IPS-NIHi11 (cell line): ENCODE measurements at places on chromosomes 4 and X.

GRCh38 chrX:110036162-110037033 lies 33.5 kb downstream of the TMEM164 start:
- no peak for DNase-seq

GRCh38 chr4:1043651-1044468 lies 32.4 kb downstream of the FGFRL1 start:
- DNase-seq, result peak; percentile 60

DNA sequence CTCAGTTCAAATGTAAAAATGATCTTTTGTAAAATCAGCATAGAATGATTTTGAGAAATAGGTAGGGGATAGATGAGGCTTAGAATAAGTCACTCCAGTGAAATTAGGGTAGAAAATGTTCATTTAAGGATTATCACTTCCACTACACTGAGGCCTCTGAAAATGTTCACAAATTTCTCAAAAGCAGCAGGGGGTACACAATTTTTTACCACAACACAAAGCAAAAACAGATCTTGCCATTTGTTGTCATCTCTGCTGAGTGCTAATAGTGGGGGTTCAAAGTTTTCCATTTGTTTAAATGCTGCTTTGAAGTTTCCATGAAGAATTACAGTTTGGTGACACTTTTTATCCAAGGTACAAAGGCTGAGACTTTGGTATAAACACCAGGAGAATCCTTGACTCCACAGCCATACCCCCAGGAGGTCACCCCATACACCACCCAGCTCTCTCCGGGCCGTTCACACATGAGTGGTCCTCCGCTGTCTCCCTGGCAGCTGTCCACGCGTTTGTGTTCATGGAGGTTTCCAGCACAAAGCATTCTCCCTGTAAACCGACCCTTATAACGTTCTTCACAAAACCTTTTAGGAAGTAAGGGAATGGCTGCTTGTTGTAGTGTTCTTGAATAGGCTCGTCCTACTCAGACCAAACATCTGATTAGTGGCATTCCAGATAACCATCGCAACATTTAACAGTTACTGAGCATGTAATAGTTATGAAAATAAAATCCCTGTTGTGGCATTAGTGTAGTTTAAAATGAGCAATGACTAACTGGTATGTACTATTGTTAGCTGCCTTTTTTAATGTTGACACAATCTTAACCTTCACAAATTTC lies 71.0 kb downstream of the PRSS12 start:
- DNase-seq, result peak; percentile 19

DNA sequence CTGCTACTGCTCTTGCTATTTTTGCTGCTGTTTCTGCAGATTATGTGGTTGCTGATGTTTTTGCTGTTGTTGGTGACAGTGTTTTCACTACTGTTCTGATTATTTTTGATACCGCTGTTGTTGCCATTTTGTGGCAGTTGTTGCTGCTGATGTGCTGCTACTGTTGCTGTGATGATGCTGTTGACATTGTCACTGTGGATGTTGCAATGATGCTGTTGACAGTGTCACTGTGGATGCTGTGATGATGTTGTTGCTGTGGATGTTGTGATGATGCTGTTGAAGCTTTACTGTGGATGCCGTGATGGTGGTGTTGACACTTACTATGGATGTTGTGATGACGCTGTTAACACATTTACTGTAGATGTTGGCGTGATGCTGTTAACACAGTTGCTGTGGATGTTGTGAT lies 180.3 kb downstream of the EVC2 start:
- no peak for DNase-seq

DNA sequence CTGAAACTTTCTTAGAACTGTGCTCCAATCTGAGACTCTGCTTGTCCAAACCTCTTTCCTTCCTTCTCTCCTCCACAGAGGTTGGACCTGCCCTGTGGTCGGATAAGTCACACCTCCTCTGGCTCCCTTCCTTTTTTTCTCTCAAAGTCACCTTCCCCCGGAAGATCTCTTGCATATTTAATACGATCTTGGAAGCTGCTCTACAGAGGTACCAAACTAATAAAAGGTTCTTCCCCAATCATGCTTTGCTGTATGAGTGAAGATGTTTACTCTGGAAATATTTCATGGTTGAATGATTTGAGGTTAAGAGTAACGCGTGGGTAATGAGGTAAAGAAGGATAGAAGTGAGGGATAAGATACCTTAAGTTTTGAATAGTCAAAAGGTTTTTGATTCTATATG lies 166.0 kb downstream of the ATG4A start:
- no peak for DNase-seq

DNA sequence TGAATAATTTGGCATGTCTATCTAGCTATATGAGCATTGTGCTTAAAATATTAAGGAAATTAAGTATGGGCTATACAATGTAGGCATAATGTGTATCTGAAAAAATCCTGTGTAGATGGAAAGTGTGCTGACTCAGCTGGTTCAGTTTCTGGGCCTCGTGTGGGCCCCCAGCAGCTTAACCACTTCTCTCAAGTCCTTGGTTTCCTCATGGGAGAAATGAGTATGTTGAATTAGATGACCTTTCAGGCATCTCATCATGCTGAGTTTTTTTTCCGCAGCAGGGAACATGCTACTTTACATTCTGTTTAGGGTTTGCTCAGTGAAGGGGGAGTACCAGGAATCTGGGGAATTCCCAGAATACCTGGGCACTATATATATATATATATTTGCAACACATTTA lies 30.5 kb downstream of the RHOH start:
- DNase-seq, result no peak

DNA sequence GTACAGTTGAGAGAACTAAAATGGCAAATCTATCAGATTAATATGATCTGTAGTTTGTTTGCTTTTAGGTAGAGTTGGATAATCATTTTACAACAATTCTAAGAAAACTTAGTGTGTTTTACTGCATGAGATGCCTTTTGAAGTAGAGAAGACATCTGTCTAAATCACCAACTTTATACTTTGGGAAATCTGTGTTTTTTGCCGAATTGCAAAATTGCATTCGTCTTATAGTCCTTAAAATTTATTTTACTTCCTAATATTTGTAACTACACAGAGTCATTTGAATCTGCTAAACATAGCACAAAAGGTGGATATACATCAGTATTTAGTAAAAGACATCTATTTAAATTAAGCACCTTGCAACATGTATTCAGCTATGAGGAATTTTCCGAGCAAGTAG lies 100.0 kb downstream of the CCSER1 start:
- DNase-seq, result no peak

- no peak for DNase-seq
These were observed 26.5 kb downstream of the GALNT7 start for GRCh38 chr4:173195109-173195508.

- peak; percentile 33 for DNase-seq
These were observed 88.4 kb downstream of the FRMPD3 start for GRCh38 chrX:107537815-107538214.

- DNase-seq, result peak; percentile 74
These were observed 17.7 kb downstream of the EFNB1 start for GRCh38 chrX:68846536-68846935.

DNA sequence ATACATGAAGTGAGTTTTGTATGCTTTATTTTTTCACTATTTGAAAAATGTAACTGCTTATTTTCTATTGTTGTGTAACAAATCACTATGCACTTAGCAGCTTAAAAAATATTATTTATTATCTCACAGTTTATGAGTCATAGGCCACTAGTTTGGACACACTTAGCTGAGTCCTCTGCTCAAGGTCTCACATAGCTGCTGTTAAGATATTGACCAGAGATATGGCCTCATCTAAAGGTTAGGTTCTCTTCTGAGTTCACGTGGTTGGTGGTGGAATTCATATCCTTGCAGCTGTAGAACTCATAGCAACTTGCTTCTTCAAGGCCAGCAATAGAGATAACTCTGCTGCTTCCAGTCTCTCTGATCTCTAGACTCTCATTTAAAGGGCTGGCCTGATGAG lies 534.4 kb downstream of the SPRY1 start:
- no peak for DNase-seq

- peak; percentile 52 for DNase-seq
These were observed 13.8 kb upstream of the ENOX2 start for GRCh38 chrX:130916636-130917422.

DNA sequence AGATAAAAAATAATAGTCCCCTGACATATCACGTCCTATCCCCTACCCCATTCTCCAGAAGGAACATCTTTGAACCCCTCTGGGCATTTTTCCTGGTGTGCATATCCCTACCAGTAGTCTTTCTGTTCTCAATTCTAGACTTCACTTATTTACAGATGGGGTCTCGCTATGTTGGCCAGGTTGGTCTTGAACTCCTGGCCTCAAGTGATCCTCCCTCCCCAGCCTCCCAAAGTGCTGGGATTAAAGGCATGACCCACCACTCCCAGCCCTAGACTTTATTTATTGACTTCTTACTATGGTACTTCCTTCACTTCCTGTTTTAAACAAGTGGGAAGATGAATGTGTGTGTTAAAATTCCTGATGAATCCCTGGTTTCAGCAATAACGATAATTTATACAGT lies 612 bp upstream of the RRAGB start:
- DNase-seq, result no peak

GRCh38 chr4:16067515-16067914 lies 16.3 kb downstream of the PROM1 start:
- DNase-seq, result no peak

- DNase-seq, result no peak
These were observed 2.3 kb upstream of the SASH3 start for GRCh38 chrX:129777218-129778030.

- no peak for DNase-seq
These were observed 17.6 kb downstream of the GRIA3 start for GRCh38 chrX:123201720-123202119.

- DNase-seq, result no peak
These were observed 1201.9 kb downstream of the STIM2 start for GRCh38 chr4:28062562-28062961.

GRCh38 chrX:143634663-143635455 lies 1.0 kb downstream of the SLITRK4 start:
- DNase-seq, result peak; percentile 12

GRCh38 chr4:39495446-39496213 lies 31.6 kb downstream of the UGDH start:
- no peak for DNase-seq

GRCh38 chr4:14539246-14539645 lies 463.0 kb upstream of the CPEB2 start:
- DNase-seq, result no peak

DNA sequence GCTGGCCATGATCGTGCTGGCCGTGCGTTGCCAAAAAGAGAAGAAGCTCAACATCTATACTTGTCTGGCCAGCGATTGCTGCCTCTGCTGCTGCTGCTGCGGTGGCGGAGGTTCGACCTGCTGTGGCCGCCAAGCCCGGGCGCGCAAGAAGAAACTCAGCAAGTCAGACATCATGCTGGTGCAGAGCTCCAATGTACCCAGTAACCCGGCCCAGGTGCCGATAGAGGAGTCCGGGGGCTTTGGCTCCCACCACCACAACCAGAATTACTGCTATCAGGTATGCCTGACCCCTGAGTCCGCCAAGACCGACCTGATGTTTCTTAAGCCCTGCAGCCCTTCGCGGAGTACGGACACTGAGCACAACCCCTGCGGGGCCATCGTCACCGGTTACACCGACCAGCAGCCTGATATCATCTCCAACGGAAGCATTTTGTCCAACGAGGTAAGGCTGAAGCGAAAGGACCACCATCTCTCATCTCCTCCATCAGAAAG lies 3.3 kb downstream of the PCDH10 start:
- DNase-seq, result no peak

- peak; percentile 5 for DNase-seq
These were observed 70.5 kb downstream of the SOX3 start for GRCh38 chrX:140434347-140434746.

DNA sequence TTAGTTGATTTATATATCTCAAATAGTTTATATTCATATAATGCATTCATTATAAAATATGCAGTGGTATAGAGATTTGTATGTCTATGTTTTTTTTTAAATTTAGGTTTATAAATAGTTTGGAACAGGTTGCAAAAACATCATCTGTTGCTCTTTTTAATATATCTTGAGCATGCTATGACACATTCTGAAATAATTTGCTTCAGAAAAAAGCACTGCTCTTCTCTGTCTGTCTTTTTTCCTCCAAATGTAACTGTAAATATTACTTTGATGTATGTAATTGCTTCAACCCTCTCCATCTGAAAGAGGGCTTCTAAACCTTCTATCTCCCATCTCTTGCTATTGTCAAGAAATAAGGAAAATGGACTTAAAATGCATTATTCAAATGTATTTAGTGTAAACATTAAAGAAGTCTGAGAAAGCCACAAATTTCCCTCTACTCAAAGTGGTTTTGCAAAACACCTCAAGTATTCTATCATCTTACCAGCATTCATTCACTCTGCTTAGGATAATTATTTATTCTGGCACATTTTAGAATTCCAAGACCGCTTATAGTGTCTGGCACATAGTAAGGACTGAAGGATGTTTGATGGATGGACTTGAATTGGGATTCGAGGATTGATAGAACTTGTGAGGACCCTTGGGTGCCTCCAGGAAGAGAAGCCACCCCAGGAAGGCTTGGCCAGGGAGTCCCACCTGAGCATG lies 87.8 kb downstream of the CLNK start:
- no peak for DNase-seq

- DNase-seq, result no peak
These were observed 367.6 kb downstream of the GPM6A start for GRCh38 chr4:175444512-175444911.

DNA sequence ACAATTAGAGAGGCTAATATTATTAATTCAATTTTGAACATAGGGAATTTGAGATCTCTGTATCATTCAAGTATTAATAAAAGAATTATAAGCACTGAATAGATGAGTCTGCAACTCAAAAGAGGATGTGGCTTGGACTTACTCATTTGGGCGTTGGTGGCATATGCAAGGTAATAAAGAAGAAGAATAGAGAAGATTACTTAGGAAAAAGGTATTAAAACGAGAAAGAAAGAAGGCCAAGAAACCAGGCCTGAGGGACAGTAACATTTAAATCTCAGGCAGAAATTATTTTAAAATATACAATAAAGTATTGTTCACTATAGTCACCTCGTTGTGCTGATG lies 383.0 kb upstream of the INTU start:
- DNase-seq, result no peak

DNA sequence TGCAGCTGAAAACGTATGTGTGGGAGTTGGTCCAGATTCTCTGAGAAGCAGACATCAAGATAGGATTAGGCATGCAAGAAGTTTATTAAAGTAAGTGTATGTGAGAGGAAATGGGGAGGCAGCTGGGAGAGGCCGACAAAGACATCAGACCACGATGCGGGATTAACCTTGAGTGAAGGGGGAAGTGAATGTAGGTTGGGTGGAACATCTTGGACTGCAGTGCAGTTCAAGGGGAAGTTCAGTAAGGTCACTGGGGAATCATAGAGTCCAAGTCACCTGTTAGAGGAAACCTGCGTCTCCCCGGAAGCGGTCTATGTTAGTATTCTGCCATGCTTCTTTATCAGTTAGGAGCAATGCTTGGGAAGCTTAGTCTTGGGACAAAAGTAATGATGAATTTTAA lies 22.0 kb downstream of the CXCL8 start:
- no peak for DNase-seq

GRCh38 chrX:113804819-113805218 lies 779.1 kb upstream of the HTR2C start:
- DNase-seq, result no peak

DNA sequence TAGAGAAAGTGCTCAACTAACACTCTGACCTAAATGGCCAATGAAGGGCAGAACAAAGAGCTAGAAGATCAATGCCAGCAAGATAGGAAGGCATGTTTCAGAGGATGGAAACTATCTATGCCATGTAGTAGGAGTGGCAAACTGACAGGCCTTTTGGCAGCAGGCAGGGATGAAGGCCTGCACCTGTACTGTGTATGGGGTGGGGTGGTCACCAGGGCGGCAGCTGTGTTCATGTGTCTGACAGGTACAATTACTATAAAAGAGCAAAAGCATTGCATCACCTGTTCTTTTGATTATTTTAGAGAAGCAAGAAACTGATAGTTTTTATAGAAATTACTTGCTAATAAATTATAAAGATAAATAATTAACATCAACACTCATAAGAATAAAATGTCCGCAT lies 239.1 kb downstream of the CAMK2D start:
- DNase-seq, result no peak
